ENCODE measurements at places on chromosomes 16 and 17.

- no peak for DNase-seq
These were observed 83.9 kb downstream of the HIC1 start for GRCh38 chr17:2138761-2139160.

- no peak for DNase-seq
These were observed 203.9 kb downstream of the ZNF423 start for GRCh38 chr16:49651996-49652395.

DNA sequence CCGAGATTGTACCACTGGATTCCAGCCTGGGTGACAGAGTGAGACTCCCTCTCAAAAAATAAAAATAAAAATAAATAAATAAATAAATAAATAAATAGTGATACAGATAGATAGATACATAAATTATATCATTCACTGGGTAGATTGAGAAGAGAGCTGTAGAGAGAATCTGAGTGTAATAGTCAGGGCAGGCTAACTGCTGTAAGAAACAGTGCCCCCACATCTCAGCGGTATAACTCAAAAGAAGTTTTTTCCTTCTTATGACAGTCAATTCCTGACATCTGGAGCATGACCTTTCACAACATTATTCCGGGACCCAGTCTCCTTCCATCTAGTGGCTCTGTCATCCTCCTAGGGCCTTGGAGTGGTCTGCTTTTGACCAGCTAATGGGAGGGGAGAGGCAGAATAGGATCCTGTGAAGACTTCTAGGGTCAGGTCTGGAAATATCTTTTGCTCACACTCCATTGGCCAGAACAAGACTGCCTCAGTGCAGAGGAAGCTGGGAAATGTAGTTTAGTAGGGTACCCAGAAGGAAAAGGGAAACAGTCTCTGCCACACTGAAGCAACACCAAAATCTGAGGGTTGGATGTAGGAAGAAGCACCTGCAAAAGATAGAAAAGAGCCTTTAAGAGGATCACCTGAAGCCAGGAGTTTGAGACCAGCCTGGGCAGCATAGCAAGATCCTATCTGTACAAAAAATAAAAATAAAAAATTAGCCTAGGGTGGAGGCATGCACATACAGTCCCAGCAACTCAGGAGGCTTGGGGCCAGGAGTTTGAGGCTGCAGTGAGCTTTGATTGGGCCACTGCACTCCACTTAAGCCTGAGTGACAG is 3.0 kb upstream of the QPRT start:
- no peak for DNase-seq

- no peak for DNase-seq
These were observed 165.7 kb upstream of the CDH8 start for GRCh38 chr16:62201911-62202310.

DNA sequence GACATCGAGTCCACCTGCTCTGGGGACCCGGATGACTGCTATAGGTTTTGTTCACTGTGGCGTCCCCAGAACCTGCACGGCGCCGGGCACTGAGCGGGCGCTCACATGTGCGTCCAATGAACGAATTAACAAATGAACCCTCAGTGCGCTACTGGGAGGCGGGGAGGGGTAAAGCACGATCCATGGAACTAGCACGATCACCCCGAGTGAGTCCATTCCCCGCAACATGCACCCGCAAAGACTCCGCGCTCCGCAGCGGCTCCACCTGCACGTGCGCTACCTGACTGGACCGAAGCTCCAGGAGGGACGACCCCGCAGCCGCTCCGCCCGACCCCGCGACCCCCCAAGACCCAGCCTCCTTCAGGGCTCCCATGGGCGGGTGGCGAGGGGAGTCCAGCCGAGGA is 491 bp downstream of the TRAP1 start:
- no peak for DNase-seq

GRCh38 chr17:38571833-38572668 is 33.7 kb downstream of the SRCIN1 start:
- no peak for DNase-seq

GRCh38 chr17:59131131-59131530 is 23.9 kb downstream of the SKA2 start:
- DNase-seq, result no peak

DNA sequence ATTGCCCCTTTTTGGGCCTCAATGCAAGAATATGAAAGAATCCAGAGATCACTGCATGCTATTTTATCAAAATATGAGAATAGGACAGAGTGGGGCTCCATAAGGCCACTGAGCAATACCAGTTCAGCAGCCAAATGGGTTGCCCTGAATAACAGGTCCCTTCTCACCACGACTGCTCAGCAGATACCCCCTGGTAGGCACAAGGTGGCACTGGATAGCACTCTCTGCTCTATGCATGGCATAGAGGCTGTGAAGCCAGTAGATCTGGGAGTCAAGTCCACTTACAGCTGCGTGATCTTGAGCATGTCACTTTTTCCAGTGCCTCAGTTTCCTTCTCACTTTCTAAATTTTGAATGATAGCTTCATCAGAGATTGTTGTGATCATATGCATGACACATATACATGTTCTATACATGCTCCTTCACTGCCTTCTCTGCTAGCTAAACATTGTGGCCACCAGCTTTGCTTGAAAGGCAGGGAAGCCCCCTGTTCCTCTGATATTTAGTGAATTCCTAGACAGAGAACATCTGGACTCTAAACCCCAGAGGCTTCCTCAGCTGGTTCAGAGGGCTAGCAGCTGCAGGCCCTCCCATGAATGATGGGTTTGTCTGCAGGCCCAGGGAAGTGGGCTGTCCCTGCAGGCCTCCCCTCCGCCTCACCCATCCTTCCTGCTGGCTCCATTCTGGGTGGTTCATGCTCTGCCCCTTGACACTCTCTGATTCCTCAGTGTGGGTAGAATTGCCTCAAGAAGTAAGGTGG is 84.9 kb upstream of the ASIC2 start:
- no peak for DNase-seq

- DNase-seq, result peak; percentile 61
These were observed 2.4 kb upstream of the FOXL1 start for GRCh38 chr16:86575754-86576557.

- DNase-seq, result no peak
These were observed 10.1 kb downstream of the TEKT5 start for GRCh38 chr16:10684511-10685151.

GRCh38 chr16:81807767-81808358 is 28.8 kb downstream of the PLCG2 start:
- DNase-seq, result no peak

- DNase-seq, result no peak
These were observed 34.3 kb downstream of the WNT9B start for GRCh38 chr17:46885415-46886309.

- DNase-seq, result no peak
These were observed 11.1 kb downstream of the PRCD start for GRCh38 chr17:76550712-76551615.

DNA sequence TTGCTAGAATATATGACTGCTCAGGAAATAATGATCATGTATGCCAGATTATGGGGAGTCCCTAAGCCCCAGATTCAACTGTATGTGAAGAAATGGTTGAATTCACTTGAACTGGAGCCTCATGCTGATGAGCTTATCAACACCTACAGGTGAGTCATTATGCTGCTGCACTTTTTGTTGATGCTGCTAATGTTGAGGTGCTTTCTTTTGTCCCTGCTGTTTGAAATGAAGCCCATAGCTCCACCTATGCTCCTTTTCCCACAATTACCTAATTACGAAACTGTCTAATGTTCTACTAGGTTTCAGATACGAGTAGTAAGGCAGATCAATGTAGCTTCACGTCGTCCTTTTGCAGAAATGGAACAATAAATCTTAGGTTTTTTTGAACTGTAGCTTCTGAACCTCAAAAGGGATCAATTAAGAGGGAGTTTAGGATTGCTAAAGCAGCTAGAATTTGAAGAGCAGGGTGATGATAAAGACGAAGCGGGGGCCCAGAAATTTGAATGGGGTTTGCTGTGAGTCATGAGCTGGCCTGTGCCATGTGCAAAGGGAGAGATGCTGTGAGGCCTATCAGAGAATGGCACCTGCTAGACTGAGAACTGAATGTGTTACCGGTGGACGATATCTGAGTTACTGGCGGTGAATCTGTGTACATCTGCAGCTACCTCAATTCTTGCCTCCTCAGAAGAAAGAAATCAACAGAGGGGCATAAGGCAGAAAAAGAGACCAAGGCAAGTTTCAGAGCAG is 6.1 kb upstream of the UQCRC2 start:
- no peak for DNase-seq
